CD4-positive, alpha-beta T cell treated with Interferon alpha-2 for 1 hour (primary cell): ENCODE measurements at places on chromosomes 6 and 20.

DNA sequence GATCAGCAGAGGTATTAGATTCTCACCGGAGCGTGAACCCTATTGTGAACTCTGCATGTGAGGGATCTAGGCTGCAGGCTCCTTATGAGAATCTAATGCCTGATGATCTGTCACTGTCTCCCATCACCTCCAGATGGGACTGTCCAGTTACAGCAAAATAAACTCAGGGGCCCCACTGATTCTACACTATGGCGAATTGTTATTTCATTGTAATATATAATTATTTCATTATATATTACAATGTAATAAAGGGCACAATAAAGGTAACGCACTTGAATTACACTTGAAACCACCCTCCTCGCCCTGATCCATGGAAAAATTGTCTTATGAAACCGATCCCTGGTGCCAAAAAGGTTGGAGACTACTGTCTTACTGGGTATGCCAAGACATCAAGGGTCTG is 18.6 kb downstream of the PRKN start:
- DNase-seq: no peak

DNA sequence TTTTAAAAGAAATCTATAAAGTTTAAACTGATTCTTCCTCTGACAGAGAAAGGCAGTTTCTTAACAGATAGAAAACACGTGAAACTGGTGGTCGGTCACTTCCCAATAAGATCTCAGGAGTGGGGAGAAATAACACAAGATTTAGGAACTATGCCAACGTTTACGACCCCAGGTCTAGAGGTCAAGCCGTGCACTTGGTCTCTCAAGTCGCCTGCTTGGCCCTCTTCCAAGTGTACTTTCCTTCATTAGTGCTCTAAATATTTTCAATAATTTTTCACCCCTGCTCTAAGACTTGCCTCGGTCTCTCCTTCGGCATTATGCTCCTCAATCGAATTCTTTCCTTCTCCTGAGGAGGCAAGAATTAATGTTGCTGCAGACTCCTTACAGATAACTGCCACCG is 61.7 kb downstream of the TRIM27 start:
- no peak for DNase-seq

GRCh38 chr20:19112828-19113227 is 99.6 kb upstream of the SLC24A3 start:
- DNase-seq: no peak

DNA sequence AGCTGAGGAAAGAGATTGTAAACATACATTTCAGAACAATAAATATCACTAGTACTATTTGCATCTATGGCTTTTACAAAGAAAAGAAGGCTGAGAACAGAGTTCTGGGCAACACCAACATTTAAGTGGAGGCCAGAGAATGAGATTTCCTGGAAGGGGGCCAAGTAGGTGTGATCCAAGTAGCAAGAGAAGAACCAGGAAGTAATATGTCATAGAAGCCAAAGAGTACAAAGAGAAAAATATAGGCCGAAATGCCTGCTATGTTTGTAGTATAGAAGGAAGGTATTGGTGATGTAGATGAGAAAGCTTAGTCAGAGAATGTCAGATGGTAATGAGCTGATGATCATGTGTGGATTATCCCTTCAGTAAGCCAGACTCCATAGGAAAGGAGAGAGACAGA is 94.5 kb downstream of the PERP start:
- DNase-seq: no peak

DNA sequence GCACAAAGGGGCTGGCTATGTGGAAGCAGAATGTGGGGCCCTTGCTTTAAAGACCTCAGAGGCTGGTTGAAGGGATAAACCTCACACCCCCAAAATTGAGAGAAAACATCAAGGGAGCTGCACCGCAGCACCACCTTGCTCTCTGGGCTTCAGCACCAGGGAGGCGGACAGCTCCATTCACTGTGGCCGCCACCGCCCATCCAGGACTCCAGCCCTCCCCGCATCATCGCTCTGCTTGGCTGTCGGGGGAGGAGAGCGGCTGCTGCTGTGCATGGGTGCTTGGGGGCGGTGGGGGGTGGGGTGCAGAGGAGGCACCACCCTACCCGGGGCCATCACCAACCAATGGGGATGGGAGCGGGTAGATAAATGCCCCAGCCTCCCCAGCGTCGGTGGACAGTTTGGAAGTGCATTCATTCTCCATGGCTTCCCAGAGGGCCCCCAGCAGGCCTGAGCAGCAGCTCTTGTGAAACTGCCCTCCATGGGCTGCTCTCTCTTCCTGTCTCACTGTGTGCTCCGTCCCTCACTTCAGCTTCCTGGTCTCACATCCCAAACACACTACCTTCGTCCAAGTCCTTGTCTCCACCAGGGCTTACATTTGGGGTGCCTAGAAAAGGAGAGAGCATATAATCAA is 75.7 kb upstream of the BHLHE23 start:
- peak; percentile 28 for DNase-seq

DNA sequence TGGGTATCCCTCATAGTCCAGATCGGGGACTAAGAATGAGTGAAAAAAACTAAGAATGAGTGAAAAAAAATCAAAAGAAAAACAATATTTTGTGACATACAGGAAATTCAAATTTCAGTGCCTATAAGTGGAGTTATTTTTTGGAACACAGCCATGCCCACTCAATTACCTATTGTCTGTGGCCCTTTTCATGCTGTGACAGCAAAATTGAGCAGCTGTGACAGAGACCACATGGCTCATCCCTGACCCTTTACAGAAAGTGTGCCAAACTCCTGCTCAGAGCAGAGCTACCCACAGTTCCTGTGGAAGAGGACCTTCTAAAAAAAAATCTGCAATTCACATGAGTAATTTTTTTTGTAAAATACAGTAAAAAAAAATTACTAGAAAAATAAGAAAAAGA is 1.4 kb downstream of the NCR2 start:
- DNase-seq: no peak

DNA sequence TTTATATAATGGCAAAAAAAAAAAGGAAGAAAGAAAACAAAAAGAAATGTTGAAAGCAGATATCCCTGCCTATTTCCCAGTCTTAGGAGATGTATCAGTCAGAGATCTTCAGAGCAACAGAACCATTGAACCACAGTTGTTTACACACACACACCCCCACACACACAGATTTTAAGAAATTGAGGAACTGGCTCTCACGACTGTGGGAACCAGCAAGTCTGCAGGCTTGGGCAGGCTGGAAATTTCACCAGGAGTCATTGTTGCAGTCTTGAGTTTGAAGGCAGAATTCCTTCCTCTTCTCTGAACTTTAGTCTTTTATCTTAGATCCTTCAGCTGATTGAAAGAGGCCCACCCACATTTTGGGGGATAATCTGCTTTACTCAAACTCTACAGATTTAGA is 380.9 kb downstream of the CDKAL1 start:
- DNase-seq: no peak

DNA sequence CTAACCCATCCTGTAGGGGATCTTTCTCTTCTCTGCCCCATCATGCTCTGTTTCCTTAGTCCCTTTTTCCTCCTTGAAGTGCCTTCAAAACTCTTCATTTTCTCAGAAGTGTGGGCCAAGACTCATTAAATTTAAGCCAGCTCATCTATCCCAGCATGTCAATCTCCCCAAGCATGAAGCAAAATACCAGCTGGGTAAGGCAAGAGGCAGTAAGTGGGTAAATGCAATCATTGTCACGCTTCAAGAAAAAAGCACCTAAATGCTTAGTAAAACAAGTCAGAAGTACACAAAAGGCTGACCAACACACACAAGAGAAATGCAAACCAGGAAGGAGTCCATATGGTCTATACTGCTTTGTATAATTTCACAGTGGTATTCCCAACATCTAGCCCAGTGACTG is 61.5 kb downstream of the COL12A1 start:
- no peak for DNase-seq

- no peak for DNase-seq
Measured at GRCh38 chr6:137084865-137085617, 40.3 kb upstream of the IL20RA start.

- no peak for DNase-seq
Measured at GRCh38 chr6:15517600-15517999, 145.2 kb downstream of the DTNBP1 start.

DNA sequence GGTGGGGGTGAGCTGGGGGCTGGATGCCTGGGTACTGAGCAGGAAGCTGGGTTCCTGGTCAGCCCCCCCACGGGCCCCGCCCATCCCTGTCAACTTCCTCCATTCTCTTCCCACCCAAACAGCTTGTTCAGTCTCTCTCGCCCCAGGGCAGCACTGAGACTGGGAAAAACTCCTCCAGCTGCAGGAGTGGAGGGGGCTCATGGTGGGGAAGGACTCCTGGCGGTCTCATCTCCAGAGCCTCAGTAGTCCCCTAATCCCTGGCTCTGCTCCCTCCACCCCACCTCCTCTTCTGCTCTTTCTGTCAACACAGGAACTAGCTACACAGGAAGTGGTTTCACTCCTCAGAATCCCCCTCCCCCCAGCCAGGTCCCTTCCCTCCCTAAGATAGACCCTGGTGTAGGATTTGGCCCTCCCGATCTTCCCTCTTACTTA is at the start of gene GPSM3:
Gene GPSM3, minus strand, starts transcription at position 36 of the 432 bp plus-strand sequence. CDS start 130 bp downstream, outside the sequence.
- DNase-seq: peak; percentile 64

DNA sequence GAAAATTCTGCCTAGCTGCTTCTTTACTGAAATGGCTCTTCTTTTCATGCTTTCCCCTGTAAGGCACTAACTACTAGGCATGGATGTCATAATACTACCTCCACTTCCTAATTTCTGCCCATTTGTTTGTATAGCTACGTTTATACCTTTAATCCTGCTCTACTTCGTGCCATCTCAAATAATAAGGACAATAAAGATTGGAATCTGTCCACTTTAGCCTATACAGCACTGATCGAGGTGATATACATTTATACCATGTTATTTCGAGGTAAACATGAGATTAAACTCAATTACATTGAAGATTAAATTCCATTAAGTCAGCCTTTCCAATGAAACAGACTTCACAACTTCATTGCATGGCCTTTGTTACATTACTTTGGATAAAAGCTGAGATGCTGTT is 390.6 kb upstream of the MARCKS start:
- DNase-seq: no peak

GRCh38 chr20:1894951-1895673 is at the start of gene SIRPA:
SIRPA (plus strand) TSS chr20:1895407; CDS start chr20:1895448, 41 bp downstream.
- no peak for DNase-seq

DNA sequence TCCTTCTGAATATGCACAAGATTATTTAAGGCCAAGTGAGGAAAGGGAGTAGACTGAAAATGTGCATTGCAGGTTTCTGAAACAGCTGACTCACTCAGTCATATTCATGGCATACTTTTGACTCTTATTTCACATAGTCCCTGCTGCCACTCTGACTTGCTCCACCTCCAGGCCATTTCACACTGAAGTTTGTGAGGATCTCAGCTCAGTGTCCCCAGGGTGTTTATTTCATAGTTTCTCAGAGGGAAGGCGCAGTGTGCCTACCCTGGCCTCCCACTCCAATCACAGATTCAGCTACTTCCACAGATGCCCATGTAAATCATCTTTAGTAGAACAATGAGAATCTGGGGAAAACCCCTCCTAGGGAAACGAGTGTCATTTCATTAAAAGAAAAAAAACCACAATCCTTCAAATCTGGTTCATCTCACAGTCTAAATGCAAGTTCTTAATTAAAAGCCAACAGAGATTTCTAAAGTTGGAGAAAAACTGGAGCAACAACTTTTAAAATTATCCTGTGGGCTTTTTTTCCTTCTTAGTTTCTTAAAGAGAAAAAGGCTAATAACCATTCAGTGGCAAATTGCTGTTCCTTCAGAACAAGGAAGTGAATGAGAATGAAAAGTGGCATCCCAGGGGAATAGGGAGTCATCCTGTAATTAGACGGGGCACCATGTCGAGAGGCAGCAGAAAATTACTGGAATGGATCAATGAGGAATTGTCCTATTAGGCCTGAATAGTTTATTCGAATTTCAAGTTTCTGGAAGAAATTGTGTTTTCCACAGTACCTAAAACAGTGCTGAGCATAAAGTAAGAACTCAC is 133.6 kb downstream of the TFAP2B start:
- no peak for DNase-seq

- DNase-seq: no peak
Measured at GRCh38 chr20:57536771-57537724, 12.1 kb upstream of the CTCFL start.

DNA sequence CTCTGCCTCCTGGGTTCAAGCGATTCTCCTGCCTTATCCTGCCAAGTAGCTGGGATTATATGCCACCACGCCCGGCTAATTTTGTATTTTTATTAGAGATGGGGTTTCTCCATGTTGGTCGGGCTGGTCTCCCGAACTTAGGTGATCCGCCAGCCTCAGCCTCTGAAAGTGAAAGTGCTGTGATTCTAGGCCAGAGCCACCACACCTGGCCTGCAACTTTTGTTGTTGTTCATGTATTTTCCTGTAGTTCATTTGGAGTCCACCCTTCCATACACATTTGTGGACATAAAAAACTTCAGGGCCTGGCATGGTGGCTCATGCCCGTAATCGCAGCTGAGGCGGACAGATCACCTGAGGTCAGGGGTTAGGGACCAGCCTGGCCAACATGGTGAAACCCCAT is 14.5 kb downstream of the HSPA1B start:
- no peak for DNase-seq

GRCh38 chr6:23106951-23107350 is 537.6 kb downstream of the HDGFL1 start:
- DNase-seq: no peak

GRCh38 chr20:4571759-4572531 is 149.8 kb upstream of the PRND start:
- no peak for DNase-seq

DNA sequence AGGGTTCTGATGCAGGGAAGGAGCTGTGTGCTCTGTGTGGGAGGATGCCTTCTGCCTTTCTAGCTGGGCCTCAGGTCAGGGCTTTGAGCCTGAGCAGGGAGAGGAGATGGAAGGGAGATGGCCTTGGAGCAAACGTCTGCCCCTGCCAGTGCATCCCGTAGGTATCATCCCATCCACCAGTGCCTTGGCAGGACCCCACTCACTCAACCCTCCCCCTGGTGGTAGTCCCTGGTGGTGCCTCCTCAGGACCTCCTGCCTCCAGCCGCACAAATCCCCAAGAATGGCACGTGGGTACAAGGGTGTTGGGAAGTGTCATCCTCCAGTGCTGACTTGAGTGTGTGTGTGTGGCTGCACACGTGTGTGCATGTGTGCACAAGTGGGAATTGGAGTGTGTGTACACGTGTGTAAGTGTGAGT is 23.1 kb upstream of the MICB start:
- no peak for DNase-seq

GRCh38 chr6:84568971-84569370 is 195.4 kb downstream of the TBX18 start:
- DNase-seq: no peak

DNA sequence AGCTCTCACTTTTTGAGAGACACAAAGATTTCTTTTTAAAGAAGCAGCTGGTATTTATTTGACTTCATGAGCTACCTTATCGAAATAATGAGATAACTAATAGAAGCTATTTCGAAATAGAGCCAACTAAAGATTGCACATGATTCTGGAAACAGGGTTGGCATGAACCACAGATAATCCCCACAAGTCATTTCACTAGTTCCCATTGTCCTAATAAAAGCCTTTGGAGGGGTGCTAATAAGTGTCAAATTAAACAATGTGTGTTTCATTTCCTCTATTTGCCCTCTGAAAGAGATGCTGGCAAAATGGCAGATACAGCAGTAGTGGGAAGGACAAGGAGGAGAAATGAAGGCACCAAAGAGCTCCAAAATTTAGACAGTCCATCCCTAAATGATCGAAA is 78.6 kb upstream of the RIPOR2 start:
- no peak for DNase-seq

DNA sequence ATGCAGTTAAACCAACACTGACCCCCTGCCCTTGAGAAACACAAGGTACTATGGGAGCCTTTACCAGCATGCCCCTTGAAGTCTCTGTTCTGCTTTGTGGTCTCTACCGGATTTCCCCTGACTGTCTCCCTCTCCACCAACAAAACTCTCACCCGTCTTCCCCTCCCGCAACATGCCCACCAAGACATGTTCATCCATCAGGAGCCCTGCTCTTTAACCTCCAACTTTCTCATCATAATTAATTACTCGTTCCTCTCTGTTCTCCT is 1.1 kb downstream of the ZNF165 start:
- DNase-seq: peak; percentile 69
